ENCODE measurements at places on chromosomes 13 and 19.

DNA sequence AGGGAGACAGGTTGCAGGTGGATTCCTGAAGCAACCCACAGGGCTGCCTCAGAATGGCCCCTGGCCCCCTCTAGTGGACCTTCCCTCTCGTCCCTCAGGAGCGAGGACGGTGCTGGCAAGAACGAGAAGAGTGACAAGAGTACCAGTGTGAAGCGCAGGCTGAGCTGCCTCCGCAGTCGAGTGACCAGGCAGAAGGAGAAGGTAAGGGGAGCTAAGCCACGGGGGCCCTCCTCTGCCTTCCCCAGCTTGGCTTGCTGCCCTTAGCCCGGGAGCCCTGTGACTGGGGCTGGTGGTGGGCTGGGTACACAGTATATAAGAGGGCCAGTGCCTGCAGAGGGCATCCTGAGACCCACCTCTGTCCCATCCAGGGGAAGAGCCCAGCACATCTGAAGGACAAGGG lies 34.0 kb downstream of the ARHGEF18 start:
- no peak for DNase-seq

DNA sequence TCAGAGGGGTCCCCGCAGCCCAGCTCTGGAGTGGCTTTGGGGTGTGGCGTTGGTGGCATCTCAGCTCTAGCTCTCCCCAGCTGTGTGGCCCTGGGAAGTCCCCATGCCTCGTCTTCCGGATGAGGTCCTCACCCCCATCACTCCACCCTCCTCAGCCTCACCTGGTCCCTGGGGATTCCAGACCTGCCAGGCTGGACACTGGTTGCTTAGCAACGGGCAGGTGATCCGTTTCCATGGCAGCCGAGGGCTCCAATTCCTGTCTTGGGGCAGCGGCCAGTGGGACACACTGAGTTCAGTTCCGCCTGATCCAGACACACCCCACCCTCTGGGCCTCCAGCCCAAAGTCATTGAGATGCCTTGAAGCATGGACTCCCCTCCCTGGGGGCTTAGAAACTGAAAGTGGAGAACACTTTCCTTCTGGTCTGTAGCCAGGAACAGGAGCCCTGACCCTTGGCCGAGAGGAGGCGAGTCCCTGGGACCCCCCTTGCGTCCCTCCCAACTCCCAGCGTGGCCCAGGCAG lies 7.7 kb upstream of the MISP start:
- no peak for DNase-seq

- no peak for DNase-seq
Observed at GRCh38 chr13:46478651-46479050, 74.3 kb upstream of the LRCH1 start.

GRCh38 chr13:102033857-102034331 lies 368.0 kb downstream of the FGF14 start:
- no peak for DNase-seq
